ENCODE measurements at places on chromosomes 13 and 19.

- no peak for DNase-seq
Measured at GRCh38 chr13:34570698-34571353, 371.2 kb upstream of the NBEA start.

DNA sequence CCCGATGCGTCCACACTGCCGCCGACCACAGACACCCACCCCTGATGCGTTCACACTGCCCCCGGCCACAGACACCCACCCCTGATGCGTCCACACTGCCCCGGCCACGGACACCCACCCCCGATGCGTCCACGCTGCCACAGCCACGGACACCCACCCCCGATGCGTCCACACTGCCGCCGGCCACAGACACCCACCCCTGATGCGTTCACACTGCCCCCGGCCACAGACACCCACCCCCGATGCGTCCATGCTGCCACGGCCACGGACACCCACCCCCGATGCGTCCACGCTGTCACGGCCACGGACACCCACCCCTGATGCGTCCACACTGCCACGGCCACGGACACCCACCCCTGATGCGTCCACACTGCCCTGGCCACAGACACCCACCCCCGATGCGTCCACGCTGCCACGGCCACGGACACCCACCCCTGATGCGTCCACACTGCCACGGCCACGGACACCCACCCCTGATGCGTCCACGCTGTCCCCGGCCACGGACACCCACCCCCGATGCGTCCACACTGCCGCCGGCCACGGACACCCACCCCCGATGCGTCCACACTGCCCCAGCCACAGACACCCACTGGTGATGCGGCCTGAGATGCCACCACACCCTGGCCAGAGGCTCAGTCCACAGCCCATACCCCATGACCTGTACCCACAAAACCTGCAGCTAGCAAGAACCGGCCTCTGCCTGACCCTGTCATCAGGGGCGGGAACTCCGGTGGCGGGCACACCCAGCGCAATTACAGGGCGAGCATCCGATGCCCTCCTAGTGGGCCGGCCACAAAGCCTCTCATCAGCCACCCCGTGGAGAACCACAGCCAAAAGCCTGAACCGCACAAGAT, 28.4 kb downstream of the RASA3 start:
- no peak for DNase-seq

- no peak for DNase-seq
Measured at GRCh38 chr19:36973021-36973843, 57.1 kb downstream of the ZNF568 start.

DNA sequence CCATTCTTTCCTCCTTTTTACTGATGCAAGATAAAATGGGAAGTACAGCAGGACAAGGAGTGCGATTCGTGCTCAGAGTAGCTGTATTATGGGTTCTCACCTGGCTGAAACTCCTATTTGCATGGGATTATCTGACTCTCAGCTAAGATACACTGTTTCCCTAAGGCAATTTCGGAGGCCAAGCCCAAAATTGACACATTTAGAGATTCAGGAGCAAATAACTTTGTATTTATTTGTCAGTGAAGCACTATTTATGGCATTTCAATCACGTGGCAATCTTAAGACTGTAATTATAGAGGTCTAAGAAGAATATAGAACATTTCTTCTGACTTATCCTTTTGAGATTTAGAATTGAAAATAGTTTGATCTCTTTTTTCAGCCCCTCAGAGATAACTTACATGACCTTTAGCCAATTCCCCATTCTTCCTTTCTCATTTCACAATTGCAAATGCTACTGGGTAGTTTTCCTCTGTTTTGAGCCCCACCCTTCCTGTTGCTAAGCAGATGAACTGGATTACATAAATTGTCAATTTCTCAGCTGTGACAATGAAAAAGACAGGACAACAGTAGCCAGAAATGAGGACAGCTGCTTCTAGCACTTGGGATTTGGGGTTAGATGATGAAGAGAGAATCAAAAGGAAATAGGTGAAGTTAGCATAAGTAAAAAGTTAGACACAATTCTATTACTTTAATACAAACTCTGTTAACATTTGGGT, 122.7 kb upstream of the FRY start:
- no peak for DNase-seq

GRCh38 chr13:27131906-27132305, 39.7 kb downstream of the USP12 start:
- no peak for DNase-seq

DNA sequence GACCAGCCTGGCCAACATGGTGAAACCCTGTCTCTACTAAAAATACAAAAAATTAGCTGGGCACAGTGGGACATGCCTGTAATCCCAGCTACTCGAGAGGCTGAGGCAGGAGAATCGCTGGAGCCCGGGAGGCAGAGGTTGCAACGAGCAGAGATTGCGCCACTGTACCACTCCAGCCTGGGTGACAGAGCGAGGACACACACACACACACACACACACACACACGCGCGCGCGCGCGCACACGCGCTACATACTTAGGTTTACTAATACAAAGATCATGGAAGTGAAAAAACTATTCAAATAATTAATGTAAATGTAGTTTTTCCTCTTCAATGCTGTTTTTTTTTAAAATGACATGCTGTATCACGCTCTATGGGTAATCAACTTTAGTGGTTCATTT, 58.5 kb upstream of the ZDHHC20 start:
- no peak for DNase-seq

GRCh38 chr13:104577071-104577815, 1511.0 kb upstream of the SLC10A2 start:
- no peak for DNase-seq

GRCh38 chr19:2426611-2427428, 566 bp downstream of the TIMM13 start:
- no peak for DNase-seq

GRCh38 chr13:103351035-103351828, 285.0 kb upstream of the SLC10A2 start:
- DNase-seq = peak; percentile 49

- no peak for DNase-seq
Measured at GRCh38 chr13:98351636-98352035, 174.6 kb upstream of the RNF113B start.

GRCh38 chr19:30888937-30889336, 460.3 kb downstream of the TSHZ3 start:
- no peak for DNase-seq

DNA sequence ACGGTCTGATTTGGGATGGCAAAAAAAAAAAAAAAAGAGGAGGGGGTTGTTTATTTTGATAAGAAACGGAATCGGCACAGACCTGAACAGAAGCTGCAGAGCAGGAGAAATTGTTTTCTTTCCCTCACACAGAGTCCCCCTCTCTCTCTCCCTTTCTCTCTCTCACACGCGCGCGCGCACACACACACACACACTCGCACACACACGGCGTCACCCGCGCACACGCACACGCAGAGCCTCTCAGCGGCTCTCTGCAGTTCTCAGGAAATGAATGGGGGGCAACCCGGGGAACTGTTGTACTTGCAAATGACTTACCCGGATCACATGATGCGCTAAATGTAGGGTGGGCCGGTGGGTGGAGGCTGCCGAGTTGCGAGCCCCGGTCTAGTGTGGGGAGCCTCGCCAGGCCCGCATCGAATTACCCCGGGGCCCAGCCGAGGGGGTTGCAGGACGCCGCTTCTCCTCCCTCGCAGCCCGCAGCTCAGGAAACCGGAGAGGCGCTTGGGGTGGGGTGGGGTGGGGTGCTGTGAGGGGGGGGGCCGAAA, 475 bp downstream of the KLF12 start:
- peak; percentile 65 for DNase-seq

DNA sequence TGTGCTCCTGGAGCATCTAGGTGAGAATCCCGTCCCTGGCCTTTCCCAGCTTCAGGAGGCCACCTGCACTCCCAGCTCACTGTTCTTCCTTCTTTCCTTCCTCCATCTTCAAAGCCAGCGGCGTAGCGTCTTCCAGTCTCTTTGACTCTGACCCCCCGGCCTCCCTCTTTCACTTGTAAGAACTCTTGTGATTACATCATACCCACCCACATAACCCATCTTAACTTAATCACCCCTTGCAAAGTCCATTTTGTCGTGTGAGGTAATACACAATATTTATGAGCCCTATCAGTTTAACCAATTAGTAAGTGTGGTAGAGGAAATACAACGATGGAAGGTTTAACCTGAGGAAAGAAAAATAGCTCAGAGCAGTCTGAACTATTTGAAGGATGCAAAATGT, 4.6 kb upstream of the CDC16 start:
- DNase-seq = no peak

DNA sequence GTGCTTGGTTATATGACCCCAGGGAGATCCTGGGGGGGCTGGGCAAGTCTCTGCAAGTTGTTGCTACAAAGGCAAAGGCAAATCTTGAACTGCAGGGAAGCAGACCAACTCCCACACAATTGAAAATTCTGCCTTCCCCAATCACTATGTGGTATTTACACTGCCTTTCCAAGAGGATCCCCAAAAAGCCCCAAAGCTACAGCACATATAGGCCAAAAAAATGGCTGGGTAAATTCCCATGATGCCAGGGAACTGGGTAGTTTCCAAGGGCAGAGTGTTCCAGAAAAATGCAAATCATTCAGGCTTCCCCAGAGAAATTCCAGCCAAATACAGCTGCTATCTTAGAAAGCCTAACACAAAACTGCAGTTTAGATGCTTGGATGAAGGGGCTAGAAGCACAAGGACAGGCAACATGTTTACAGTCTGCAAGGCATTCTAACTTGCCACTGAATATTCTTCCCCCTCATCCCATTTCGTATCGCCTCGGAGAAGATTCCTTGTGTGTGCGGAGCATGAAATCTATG, 6.2 kb downstream of the FOXO1 start:
- DNase-seq = no peak

- DNase-seq = no peak
Measured at GRCh38 chr13:75258159-75258782, 223.7 kb downstream of the TBC1D4 start.

GRCh38 chr19:11416346-11417052, 2.6 kb downstream of the RGL3 start:
- DNase-seq = no peak

DNA sequence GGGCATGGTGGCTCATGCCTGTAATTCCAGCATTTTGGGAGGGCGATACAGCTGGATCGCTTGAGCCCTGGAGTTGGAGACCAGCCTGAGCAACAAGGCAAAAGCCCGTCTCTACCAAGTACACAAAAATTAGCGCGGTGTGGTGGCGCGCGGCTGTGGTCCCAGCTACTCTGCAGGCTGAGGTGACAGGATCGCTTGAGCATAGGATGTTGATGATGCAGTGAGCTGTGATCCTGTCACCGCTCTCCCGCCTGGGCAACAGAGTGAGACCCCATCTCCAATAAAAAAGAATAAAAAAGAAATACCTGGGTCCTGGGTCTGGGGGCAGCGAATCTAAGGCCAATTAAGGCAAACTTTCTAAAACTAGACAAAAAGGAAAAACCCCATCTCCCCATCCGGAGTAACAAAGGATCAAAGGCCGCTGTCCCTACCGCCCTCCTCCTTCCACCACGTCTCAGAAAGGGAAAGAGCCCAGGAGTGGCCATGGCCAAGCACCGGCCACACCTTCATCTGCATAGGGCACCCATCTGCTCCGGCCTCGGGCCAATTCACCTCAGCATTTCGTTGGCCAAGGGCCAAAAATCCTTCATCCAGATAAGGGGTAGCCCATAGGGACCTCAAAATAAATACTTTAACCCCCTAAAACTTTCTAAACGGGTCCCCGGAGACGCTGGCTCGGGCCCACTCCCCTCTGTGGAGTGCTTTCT, 851 bp downstream of the ZNF320 start:
- DNase-seq = no peak

DNA sequence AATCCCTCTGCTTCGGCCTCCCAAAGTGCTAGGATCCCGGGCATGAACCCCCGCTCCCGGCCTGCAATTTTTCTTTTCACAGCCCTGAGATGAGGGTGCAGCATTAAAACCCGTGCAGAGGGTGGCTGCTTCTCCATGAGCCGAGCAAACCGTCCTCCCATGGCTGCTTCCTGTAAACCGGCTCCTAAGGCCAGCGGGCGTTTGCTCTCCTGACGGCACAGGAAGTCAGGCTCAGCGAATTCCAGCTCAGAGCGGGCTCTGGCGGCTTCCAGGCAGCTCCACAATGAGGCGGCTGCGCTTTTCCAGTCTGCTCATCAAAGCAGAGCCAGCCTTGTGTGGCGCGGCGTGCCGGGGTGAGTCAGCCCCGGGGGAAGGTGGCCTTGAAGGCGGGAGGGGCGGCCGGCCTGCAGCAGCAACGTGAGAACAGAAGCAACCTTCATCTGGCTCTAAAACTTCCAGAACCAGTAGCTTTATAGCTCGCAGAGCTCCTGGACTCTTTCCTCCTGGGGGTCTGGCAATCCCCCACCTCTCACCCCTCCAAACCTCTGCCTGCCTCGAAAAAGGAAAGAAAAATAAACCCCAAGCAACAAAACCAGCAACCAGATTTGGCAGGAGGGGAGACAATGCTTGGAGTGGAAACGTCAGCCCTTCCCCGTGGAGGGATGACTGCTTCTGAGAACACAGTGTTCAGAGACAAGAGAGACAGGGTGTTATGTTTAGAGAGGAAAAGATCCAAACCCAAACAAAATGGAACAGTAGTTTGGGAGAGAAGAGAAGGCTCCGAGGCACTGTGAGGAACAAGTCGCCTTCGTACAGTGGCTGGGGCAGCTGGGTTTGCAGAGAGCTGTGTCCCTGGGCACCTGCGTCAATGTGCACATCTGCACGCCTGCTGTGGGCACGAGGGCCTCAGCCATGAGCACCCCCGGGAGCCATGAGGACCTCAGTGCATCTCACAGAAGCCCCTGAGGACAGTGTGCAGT, 67.8 kb downstream of the GADD45B start:
- peak; percentile 81 for DNase-seq

- DNase-seq = no peak
Measured at GRCh38 chr13:106140476-106140875, 395.0 kb downstream of the EFNB2 start.

DNA sequence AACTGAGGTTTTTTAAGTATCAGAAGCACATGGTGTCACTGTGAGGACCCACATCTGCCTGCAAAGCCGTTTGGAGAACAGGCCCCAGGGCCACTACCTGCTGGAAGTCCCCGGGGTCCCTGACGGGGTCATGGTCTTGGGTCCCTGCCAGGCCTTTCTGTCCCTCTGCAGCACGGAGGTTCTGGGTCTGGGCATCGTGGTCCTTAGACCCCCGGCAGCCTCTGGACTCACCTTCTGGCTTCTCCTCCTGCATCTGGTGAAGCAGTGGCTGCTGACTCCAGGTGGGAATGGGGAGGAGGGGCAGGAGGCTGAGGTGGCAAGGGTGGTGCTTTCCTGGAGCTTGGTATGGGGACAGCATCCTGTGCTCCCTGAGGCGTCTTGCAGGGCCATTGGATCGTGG, 198.6 kb downstream of the TEX29 start:
- no peak for DNase-seq

All from H1 (cell line).